ENCODE measurements at places on chromosomes 2 and 18.

GRCh38 chr2:28161466-28161865 is 231.2 kb upstream of the FOSL2 start:
- no peak for DNase-seq

GRCh38 chr2:128187032-128187654 is 96.1 kb downstream of the UGGT1 start:
- no peak for DNase-seq

DNA sequence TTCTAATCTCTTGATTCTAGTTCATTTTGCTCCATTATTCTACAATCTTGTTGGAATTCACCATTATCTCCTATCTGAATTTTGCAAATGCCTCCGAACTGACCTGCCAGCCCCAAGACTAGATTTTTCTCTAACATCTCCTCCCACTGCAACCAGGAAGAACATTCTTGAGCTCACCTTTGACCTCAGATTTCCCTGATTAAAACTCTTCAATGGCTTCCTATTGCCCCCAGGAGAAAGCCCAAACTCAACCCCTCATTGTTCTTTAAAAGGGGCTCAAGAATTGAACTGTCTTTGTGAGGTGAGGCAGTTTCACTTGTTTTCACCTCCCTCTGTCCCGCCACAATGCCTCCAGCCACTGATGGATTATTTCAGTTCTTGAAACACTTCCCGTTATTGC is 784.6 kb upstream of the ZEB2 start:
- no peak for DNase-seq

DNA sequence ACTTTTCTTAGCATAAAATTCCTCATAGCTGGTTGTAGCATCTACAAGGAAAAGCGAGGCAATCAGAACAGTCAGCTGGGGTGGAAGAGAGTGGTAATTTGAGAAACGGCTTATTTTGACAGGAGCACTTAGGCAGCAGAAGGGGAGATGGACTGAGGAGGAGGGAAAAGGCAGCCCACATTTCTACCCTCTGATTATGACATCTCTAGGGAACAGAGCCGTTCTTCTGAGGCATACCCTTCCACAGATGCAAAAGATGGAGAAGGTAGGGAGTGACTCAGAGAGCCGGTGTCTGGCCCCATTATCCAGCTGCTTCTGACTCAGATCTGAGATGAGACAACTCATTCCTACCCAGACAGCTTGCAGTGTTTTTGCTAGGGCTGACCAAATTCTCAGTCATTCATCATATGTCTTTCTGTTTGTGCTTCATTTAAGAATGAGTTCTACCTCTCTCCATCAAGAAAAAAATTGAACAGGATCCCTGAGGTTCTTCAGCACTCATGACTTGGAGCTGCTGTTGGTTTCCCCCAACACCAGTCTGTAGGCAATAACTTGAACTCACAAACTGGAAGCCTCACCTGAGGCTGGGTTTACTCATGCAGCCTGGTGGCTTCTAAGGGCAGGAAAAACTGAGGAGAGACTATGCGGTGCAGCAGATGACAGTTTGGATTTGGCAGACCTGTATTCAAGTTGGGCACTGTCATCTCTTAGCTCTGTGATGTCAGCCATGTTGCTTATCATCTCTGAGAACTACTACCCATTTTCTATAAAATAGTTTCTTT is 15.9 kb upstream of the SEC11C start:
- no peak for DNase-seq

DNA sequence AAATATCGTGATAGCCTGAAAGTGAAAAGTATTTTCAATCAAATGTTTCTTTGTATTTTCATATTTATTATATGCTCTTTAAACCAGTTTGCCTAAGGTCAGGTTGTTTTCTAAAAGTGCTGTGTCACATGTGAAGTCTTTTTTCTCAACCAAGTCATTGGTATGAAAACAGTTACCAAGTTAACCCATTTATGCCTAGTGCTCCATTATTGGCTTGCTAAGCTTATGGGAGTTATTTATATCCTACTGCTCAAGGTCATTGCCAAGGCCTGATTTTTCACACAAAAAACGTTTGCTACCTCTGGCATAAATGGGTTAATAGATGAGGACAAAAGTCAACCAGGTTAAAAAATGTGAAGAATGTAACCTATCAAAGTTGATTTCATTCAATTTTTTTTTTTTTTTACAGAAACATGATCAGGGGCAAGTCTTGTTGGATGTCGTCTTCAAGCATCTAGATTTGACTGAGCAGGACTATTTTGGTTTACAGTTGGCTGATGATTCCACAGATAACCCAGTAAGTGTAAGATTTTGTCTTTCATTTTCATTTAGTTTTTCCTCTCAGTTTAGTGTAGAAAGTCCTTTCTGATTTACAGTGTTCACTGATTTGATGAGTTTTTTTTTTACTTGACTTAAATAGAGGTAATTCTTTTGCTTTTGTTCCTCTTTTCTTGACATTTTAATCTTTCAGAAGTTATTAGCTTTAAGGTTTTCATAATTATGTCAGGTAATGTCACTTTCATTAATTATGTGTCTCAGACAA is 102.6 kb downstream of the PTPN4 start:
- DNase-seq, result no peak

DNA sequence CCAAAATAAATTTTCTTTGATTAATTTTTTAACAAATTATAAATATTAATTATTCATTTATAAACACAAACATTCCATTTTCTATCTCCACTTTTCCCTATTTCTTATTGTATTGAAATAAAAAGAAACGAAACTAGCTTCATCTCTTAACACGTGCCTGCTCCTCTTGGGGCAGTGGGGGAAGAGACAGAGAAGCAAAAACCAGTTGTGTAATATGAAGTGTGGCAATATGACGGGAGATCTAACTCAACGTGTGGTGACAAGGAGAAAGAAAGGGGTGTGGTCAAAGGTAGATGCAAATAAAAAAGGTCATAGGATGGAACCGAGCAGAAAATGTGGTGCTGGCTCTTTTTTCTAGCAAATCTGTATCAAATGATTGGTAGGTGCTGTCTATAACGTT is 106.9 kb upstream of the SLC8A1 start:
- DNase-seq, result no peak

GRCh38 chr2:176085120-176085788 is 1.5 kb upstream of the EVX2 start:
- no peak for DNase-seq

DNA sequence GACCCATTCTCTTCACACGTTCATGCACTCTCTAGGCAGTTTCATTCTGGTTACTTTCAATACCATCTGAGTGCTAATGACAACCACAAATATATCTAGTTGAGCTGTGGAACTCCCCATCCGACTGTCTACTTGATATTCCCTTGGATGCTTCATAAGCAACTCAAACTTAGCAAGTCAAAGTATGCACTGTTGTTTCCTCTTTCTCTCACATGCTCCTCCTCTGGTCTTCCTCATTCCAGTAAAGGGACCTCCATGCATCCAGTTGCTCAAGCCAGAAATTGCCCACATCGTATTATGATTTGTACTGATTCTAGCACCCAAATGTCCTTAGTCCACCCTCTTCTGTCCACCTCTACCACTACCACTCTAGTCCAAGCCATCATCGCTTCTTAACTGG is 22.3 kb downstream of the SEMA4F start:
- DNase-seq, result no peak

- DNase-seq, result no peak
These were observed 888 bp upstream of the TWSG1 start for GRCh38 chr18:9333441-9334328.

- DNase-seq, result no peak
These were observed 39.0 kb upstream of the SLC35F5 start for GRCh38 chr2:113795405-113795920.

GRCh38 chr2:144165599-144166250 is 354.2 kb downstream of the ZEB2 start:
- no peak for DNase-seq

DNA sequence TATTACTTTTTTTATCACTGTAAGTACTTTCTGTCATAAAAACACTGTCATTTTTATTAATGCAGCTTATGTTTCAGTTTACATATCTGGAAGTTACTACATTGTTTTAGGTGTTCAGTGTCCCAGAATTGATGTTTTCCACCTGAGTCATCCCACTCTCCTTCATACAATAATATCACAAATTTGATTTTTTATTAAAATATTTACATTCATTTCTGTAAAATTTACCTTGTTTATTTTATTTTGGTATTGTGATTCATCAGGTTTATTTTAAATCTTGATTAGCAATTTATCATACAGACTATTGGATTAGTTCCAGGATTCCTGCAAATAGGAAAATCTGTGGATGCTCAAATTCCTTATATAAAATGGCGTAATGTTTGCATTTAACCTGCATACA is 1662.9 kb downstream of the SUCLG1 start:
- no peak for DNase-seq

DNA sequence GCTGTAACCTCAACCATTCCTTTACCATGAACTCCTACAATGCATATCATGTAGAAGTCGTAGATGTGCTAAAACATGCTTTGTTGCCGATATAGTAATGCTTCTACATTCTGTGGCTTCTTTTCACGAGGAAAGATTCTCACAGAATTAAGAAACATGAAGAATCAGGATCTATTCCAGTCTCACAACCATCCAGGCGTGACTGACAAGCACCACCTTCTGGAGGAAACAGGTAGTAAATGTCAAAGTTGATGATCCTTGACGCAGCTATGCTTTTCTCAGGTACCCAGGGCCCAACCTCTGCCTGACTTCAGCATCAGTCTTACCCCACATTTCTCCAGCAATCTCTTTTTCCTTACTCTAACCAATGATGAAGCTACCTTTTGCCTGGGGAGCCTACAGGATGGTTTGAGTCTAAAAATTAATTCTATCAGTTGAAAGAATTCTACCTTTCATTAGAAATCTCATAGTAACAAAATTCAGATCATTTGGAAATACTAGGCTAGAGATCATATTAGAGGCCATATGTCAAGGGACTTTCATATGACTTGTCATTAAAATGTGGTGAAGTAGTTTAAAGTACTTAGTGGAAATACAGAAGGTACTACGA is 123.3 kb upstream of the RND3 start:
- DNase-seq, result no peak

GRCh38 chr2:47737-48136 is 1.4 kb upstream of the FAM110C start:
- DNase-seq, result no peak

- DNase-seq, result no peak
These were observed 81.5 kb upstream of the YWHAQ start for GRCh38 chr2:9712263-9712662.

DNA sequence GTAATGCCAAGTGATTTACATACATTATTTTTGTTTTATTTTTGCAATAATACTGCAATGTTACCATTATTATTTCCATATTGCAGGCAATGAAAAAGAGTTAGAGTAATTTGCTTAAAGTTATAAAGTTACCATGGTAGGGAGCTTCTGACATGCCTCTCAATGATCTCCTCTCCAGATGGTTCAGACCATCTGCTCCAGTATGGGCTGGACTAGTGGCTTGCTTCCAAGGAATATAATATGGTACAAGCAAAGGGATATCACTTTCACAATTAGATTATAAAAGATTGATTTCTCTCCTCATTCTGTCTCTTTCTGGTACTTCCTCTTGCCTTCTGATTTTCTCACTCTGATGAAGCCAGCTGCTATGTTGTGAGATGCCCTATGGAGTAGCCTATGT is 245.4 kb downstream of the INSIG2 start:
- DNase-seq, result no peak

GRCh38 chr2:38771632-38772031 is 6.4 kb upstream of the GEMIN6 start:
- no peak for DNase-seq

DNA sequence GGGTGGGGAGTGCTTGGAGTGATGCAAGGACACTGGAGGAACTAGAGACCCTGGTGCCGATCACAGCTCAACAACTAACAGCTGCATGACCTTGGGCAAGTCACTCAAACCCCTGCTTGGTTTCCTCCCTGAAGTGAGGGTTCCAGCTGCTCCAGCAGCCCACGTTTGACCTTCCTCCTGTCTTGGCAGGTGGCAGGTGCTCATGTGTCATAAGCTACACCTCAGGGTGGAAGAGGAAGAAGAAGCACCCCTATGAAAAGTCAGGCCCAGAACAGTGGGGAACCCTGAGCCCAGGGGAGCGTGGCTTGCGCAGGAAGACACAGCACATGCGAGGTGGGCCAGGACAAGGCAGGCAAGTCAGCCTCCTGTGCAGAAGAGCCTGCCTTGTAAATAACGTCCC is 42.4 kb downstream of the MRPL35 start:
- DNase-seq, result no peak

DNA sequence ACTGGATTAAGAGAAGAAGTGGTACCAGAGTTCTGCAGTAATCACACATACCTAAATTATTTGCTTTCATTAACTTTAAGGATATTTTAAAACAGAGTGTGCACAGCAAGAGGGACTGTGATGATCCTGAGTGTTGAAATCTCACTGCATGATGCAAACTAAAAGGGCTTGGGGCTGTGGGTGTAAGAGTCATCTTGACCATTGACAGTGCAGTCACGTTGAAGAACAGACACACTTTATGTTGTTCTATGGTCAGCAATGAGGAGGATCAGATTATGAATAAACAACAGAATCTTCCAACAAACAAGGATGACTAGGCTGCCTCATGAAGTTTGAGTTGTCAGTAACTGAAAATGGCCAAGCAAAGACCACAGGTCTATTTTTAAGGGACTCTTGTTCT is 87.2 kb upstream of the GALNT5 start:
- DNase-seq, result no peak

DNA sequence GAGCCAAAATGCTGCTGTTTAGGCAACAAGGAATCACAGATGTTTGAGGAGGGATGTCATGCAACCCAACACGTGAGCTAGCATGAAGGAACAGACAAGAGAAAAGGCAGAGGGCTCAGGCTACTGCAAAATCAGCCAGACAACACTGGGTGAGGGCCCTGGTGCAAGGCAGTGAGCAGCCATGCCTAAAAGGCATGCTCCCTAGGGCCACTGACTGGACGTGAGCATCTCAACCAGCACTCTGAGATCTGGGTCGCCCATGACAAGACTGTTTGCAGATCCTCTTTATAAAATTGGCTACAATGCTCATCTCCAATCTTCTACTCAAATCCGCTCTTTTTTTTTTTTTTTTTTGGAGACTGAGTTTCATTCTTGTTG is 49.1 kb downstream of the KIAA2012 start:
- DNase-seq, result no peak

DNA sequence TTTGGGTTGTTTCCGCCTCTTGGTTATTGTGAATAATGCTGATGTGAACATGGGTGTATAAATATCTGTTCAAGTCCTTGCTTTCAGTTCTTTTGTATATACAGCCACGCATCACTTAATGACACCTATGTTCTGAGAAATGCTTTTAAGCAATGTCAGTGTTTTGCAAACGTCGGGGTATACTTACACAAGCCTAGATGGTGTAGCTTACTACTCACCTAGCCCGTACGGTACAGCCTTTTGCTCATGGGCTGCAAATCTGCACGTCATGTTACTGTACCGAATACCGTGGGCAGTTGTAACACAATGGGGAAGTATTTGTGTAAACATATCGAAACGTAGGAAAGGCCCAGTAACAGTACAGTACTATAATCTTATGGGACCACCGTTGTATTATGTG is 12.4 kb downstream of the RALB start:
- DNase-seq, result no peak

DNA sequence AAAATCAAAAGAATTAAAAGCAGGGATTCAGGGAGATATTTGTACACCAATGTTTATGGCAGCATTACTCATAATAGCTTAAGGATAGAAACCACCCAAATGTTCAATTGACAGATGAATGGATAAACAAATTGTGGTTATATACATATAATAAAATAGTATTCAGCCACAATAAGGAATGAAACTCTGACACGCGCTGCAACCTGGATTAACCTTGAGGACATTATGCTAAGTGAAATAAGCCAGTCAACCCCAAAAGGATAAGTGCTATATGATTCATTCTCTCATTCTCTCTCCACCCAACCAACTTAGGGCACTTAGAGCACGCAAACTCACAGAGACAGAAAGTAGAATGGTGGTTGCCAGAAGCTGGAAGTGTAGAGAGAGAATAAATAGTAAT is 216.8 kb upstream of the SLC14A2 start:
- no peak for DNase-seq
